Occipital lobe (tissue), 3 donors: ENCODE measurements at places on chromosomes 13 and 19.

DNA sequence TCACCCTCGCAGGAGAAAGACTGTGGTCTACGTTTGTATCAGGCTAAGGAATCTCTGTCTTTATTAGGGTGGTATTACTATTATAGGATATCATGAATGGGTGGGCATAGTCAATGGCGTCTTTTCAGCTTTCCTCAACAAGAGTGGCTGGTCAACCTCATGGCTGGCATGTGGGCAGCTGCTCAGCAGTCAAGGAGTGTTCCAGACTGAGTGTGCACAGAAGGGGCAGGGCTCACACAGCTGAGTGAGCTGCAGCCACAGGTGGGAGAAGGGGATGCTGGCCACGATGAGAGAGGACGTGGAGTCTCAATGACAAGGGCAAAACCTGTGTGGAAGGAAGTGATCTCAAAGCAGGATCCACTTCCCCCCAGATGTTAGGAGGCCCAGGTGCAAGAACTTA, 54.7 kb downstream of the SLC7A1 start:
- DNase-seq, result no peak

DNA sequence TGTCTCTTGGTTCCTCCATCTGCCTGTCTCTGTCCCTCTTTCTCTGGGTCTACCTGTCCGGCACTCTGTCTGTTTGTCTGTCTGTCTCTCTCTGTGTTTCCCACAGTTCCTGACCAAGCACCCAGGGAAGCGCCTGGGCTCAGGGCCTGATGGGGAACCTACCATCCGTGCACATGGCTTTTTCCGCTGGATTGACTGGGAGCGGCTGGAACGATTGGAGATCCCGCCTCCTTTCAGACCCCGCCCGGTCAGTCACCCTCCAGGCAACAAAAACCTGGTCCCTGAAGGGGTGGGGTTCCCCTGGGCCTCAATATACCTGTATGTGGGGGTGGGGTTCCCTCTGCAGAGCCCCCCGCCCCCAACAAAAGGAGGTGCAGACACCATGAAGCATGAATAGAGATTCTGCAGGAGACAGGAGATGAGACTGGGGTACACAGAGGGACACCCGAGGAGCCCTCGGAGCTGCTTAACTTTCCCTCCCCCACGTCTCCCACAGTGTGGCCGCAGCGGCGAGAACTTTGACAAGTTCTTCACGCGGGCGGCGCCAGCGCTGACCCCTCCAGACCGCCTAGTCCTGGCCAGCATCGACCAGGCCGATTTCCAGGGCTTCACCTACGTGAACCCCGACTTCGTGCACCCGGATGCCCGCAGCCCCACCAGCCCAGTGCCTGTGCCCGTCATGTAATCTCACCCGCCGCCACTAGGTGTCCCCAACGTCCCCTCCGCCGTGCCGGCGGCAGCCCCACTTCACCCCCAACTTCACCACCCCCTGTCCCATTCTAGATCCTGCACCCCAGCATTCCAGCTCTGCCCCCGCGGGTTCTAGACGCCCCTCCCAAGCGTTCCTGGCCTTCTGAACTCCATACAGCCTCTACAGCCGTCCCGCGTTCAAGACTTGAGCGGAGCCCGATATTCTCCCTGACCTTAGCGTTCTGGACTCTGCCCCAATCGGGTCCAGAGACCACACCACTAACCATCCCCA, 2.6 kb upstream of the CACNG7 start:
- peak; percentile 29 for DNase-seq

GRCh38 chr13:96834626-96835025, 159.7 kb downstream of the OXGR1 start:
- DNase-seq, result no peak

GRCh38 chr13:114157869-114158495, 21.1 kb upstream of the CFAP97D2 start:
- DNase-seq, result no peak

GRCh38 chr19:5091684-5092480, 123.0 kb downstream of the KDM4B start:
- no peak for DNase-seq

DNA sequence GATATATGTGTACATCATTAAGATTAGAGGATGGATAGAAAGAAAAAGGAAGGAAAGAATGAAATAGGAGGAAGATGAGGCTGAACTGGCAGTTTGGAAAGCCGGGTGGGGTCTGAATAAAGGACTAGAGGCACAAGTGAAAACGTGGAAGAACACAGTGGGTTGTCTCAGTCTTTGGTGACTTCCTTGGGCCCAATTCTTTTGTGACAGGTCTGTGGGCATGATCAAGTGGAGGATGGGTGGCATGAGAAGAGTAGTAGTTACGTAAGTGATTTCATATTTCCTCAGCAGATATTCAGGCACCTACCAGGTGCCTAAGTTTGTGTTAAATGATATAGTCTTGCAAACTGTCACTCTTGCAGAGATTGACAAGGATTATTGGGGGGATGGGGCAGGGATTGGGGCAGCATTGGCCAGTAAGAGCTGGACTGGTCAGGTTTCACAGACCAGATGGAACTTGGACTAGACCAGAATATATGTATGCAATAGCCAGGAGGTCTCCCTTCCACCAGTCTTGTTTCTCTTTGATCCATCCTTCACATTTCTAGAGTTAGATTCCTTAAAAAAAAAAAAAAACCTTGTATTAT, 2.7 kb downstream of the TPP2 start:
- no peak for DNase-seq

GRCh38 chr19:55068950-55069864, 6.3 kb upstream of the RDH13 start:
- DNase-seq, result no peak

DNA sequence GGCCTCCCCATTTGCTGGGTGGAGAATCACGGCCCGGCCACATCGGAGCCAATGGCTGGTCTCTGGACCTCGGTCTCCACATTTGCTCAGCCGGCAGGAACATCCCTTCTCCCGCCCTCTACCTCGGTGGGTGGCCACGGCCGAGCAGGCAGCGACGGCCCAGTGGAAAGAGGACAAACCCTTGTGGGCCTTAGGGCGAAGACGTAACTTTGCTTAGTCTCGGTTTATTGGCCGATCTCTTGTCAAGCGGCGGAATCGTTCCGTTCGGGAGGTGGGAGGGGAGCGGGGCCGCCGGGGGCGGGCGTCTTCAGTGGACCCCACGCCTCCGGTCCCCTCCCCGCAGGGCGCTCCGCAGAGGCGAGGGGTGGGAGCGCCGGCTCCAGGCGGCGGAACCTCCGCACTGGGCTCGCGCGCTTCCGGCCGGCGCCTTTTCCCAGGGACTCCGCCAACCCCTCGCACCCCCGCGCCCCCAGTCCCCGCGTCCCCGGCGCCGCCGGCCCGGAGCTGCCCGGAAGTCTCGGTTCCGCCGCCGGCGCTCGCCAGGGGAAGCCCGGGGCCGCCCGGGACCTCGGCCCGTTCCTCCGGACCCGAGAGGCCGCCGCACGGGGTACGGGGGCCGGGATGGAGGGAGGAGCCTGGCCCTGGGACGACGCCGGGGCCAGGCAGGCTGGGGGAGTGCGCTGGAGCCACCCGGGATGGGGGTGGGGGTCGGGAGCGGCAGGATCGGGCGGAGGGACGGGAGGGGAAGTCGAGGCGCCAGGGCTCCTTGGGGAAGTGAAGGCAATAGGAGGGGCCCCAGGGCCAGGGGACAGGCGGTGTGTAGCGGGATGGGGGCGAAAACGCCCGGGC, at the start of gene ZNF580:
TSS of gene ZNF580 (plus strand) at position 426 of the 849 bp plus-strand sequence. CDS start 1,507 bp downstream, outside the sequence.
- DNase-seq, result peak; percentile 43

DNA sequence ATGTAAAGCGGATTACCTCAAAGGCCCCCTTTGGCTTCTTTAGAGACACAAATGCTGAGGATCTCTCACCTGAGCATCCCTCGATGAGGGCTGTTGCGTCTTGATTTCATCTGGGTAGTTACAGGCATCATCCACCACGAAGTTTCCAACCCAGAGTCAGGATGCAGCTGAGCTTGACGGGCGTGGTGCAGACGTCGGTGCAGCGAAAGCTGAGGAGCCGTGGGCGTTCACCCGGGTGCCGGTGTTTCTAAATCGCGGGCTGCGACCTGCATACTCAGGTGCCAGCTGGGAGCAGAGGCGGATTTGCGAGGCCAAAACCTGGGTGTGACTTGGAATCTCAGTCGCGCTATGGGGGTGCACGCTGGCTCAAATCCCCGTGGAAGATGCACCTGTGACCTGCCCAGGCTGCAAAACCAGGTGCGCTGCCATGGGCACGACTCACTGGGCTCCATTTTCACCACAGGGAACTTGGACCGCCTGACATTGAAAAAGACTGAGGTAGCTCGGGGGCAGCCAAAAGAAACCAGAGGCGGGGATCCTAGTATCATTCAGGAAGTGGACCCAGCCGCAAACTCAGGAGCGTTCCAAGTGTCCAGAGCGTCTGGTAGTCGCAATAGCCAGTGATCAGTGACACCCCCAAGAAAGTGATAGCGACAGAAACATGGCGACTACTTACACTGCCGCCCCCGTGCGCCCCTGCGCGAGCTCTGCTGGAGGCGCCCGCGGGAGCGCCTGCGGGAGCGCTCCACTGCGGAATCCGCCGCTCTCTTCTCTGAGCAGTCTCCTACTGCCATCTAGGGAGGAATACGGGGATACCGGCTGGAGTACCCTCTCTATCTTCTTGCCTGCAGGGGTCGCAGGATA, 36.4 kb upstream of the IGFL4 start:
- DNase-seq, result peak; percentile 79

- no peak for DNase-seq
Observed at GRCh38 chr19:49847731-49848696, 2.9 kb upstream of the PTOV1 start.

GRCh38 chr13:77480066-77480465, 55.4 kb upstream of the SCEL start:
- DNase-seq, result no peak

DNA sequence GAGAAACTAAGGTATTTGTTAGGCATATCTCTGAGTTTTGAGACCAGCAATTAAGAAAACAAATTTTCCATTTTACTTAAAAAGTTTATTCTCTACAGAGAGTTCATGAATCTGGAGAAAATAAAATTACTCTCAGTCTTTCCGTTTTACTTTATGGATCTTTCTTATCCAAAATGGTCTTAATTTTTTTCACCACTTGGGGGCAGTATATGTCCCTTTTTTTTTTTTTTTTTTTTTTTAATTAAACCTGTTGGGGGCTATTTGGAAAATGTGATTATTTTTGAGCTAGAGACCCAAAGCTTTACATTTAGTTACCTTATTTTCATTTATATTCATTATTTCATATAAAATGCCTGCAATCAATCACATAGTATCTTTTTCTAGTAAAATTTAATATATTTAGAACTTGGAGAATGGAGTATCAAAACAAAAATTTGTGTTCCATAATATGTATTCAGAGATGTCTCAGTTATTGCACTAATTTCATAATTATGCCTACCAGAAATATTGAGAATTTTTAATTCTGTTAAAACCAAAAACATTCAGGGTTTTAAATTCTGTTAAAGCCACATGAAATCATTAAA, 27.1 kb downstream of the PIBF1 start:
- DNase-seq, result no peak
